Glomerular endothelial cell (primary cell): ENCODE measurements at places on chromosomes 1 and 21.

- no peak for DNase-seq
These were observed 19.8 kb downstream of the LHX4 start for GRCh38 chr1:180249725-180250498.

- no peak for DNase-seq
These were observed 199.0 kb downstream of the PDE4B start for GRCh38 chr1:65991694-65992093.

- no peak for DNase-seq
These were observed 2.0 kb upstream of the FAM131C start for GRCh38 chr1:16075337-16076030.

DNA sequence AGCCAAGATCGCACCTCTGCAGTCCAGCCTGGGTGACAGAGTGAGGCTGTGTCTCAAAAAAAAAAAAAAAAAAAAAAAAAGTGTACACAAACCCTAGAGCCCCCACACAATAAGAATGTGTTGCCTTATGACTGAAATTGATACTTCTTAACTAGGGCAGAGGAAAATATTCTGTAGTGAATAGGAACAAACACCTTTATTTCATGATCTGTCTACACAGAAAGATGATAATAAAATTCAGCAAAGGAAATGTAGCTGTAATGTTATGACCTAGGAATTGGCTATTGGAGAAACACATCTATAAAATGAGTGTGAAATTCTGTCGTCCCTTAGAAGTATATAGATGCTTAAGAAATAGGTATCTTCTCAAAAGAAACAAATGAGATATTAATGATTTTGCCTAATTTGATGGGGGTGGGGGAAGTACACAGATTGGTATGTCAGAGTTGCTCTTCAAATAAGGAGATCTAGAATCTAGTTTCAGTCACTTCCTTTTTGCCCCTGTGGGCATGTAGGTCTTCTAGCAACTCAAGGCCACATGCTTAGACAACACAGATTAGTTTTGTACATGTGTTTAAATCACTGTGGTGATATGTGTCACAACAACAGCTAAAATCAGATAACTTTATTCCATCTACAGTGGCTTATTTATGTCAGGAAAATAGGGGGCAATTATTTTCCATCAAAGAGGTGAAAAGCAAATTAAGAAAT, 10.7 kb upstream of the GPR25 start:
- DNase-seq = no peak

- DNase-seq = no peak
These were observed 28.4 kb downstream of the URB1 start for GRCh38 chr21:32364387-32364786.
